ENCODE measurements at places on chromosomes 7 and 10.

GRCh38 chr7:140926021-140926817 is 1.5 kb upstream of the BRAF start:
- DNase-seq: no peak

DNA sequence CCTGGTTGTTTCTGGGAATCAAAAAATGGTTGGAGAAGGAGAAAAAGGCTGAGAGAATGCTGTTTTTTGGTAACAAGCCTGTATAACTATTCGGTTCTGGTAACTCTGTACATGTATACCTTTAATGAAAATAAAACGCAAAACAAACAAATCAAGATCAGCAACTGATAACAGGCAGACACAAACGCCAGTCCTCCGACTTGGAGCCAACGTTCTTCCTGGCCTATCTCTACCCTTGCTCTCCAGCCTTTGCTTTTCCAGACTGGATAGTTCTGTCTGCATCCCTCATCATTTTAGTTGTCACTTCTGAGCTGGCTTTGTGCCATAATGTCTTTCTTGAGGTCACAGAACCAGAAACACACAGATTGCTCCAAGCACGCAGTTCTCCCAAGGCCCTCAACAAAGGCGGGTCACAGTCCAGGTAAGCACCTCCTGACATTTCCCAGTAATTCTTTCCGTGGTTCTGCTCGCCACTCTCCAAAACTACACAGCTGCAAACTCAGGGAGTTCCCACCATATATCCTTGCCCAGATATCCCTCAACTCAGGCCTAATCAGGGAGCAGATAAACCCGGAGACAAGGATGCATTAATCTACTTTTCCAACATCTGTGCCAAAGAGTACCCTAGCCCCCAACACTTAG is 20.2 kb downstream of the HIP1 start:
- no peak for DNase-seq

GRCh38 chr7:158620839-158621441 is 33.3 kb upstream of the PTPRN2 start:
- no peak for DNase-seq

GRCh38 chr10:130745821-130746220 is 565.7 kb downstream of the TCERG1L start:
- no peak for DNase-seq

- no peak for DNase-seq
Observed at GRCh38 chr10:22250897-22251660, 33.3 kb upstream of the EBLN1 start.

- no peak for DNase-seq
Observed at GRCh38 chr10:70885931-70886903, 2.1 kb downstream of the PCBD1 start.

DNA sequence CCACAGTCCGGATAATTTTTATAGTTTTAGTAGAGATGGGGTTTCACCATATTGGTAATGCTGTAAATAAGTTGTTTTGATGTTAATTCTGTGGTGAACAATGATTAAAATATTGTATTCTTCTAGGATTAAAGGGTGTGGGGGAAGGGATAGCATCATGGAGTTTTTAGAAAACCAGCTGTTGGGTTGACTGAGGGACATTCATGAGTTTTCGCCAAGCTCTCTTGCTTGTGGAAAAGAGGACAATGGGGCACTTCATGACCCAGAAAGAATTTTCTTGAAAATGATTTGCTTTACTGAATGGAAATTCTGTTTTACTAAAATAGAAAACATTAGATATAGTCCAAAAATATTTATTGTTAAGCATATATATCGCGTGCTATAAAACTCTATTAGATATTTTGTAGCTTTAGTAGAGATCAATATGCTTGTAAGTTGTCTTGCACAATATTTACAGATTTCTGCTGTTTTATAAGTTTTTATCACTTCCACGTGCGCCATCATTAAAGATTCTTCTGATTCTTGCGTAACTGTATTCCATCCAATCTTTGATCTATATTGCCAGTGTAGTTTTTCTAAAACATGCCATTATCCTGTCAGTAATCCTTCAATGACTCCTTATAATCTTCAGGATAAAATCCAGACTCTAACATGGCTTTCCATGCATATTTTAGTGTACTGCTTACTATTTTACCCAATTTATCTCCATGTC is 41.8 kb downstream of the LCOR start:
- no peak for DNase-seq

GRCh38 chr7:120799813-120800475 is 58.0 kb downstream of the TSPAN12 start:
- DNase-seq: no peak

DNA sequence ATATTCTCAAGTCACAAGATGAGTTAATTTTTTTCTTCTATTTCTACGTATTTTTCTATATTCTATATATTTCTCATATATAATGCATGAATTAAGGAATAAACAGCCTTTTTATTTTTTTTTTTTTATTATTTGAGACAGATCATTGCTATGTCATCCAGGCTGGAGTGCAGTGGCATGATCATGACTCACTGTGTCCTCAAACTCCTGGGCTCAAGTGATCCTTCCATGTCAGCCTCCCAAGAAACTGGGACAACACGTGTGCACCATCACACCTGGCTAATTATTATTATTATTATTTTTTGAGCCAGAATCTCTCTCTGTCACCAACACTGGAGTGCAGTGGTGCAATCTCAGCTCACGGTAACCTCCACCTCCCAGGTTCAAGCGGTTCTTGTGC is 1.5 kb downstream of the CLDN12 start:
- DNase-seq: no peak

DNA sequence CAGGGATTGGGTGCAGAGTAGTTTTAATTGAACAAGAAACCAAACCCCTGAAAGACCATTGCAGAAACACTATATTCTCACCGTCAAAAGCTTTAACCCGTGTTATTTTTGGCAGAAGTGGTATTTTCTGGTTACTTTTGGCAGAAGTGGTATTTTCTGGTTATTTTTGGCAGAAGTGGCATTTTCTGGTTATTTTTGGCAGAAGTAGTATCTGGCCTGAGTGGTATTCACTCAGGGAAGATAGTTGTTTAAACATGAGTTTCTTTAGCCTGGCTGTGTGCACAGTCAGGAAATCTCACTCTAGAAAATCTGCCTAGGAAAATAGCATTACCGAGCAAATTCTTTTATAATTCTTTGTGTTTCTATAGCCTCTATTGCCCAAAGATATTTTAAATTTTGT is 322.7 kb downstream of the GFRA1 start:
- DNase-seq: no peak

DNA sequence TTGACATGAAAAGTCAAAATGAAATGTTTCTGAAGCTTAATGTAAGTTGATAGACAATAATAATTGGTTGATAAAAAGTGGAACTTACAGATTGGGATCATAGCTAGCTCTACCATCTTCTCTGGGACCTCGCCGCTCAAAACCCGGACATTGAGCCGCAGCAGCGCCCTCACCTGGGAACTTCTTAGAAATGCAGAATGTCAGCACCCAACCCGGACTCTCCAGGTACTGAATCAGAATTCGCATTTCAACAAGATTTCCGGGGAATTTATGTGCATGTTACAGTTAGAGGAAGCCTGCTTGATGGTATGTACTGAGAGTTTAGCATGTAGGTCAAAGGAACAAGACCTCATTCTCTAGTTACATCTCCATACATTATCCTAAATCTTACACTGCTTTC is 36.7 kb upstream of the ABLIM1 start:
- no peak for DNase-seq

GRCh38 chr10:4359003-4359402 is 467.0 kb upstream of the AKR1E2 start:
- DNase-seq: no peak

All from activated T-helper 1 cell treated with anti-CD3 and anti-CD28 coated beads, Interleukin-2, amount 50 U/mL, for 16 hours (primary cell).